ENCODE measurements at places on chromosomes 2 and 18.

DNA sequence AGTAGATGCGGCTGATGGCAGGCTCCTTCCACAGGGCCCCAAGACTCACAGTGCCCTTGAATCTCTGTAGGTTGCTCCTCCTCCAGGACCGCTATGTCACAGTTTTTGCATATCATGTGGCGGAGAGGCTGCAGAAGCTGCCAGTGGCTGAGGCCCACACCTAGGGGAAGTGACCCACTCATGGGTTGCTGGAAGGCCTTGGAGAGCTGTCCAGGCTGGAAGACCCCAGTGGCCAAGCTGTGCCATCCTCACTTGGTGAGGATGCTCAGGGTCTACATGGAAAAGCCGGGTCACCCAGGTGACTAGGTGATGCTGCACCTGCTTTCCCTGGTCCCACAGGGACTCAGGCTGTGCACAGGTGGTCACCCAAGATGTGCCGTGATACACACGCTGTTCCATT, 90.6 kb downstream of the SEPTIN10 start:
- no peak for DNase-seq

- peak; percentile 68 for DNase-seq
These were observed 30.8 kb upstream of the ZNF396 start for GRCh38 chr18:35407871-35408481.

DNA sequence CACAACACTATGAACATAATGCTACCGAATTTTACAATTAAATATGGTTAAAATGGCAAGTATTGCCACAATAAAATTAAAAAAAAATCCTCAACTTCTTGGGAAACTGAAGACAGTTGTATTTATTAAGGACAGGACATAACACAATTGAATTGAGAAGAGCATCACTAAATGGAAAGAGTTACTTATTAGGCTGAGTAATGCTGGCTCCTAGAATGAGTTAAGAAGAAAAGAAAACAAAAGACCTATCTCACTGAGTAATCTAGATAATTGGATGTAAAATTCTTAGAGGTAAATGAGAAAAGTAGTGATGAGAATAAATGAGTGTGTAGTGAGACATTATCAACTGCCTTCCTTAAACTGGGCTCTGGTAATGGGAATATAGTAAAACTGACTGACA, 121.7 kb downstream of the FSIP2 start:
- no peak for DNase-seq

DNA sequence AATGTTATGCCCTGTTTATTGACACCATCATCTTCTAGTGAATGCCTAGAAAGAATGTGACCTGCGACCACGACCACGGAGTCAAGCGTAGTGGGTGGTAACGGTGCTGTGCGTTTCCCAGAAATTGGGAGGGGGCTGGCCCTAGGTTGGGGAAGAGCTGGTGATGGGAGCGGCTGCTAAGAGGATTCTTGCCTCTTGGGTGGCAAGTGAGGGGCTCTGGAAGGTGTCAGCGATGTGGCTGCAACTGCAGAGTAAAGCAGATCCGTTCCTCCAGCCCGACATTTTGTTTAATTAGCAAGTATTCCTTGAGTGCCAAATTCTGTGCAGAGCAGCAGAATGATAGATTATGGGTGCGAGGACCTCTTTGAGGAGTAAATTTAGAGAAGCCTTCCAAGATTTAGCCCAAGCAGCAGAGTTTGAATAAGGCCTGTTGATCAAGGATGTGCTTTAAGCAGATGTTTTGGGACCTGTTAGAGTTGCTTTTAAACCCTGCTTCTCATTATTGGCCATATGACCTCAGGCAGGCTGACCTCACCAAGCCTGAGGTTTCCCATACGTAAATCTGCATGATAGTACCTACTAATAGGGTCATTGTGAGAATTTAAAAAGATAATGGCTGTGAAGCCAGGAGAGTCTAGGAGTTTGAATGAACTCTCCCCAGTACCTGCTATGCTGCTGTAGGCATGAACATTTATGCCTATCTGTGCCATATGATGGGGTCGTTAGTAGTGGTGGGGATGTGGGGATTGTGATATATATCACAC, 287.7 kb downstream of the PTGR3 start:
- no peak for DNase-seq

DNA sequence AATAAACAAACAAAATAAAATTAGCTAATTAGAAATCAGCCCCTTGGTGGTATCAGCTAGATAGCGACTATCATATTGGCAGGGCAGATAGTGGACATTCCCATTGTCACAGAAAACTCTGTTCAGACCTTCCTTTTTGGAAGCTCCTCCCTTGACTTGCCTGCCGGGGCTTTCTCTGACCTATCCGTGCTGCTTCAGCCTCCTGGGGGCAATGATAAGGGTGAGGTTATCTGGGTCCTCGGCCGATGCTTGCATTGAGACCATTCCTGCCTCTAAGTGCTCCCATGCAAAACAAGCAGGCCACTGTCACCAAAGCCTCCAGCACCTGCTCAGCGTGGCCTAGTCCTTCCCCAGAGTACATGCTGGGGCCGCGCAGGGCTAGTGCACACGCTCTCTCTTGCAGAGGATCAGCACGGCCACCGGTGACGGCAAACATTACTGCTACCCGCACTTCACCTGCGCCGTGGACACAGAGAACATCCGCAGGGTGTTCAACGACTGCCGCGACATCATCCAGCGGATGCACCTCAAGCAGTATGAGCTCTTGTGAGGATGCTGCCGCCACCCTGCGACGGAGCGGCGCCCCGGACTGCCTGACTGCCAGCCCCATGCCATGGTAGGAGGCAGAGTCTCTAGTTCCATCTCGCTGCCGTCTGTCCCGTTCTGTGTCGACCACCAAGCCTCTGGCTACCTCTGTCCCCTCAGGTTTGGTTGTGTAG, 27.4 kb downstream of the MPPE1 start:
- DNase-seq, result no peak

- DNase-seq, result no peak
These were observed 59.6 kb upstream of the TMEM163 start for GRCh38 chr2:134778372-134778771.

- peak; percentile 8 for DNase-seq
These were observed 188.0 kb downstream of the CDH7 start for GRCh38 chr18:65938592-65939372.

GRCh38 chr2:231568098-231568784, 24.4 kb upstream of the TEX44 start:
- DNase-seq, result no peak

- no peak for DNase-seq
These were observed 631.7 kb downstream of the LRP1B start for GRCh38 chr2:141499123-141499522.

- no peak for DNase-seq
These were observed 221.5 kb downstream of the TFCP2L1 start for GRCh38 chr2:121063471-121063870.

DNA sequence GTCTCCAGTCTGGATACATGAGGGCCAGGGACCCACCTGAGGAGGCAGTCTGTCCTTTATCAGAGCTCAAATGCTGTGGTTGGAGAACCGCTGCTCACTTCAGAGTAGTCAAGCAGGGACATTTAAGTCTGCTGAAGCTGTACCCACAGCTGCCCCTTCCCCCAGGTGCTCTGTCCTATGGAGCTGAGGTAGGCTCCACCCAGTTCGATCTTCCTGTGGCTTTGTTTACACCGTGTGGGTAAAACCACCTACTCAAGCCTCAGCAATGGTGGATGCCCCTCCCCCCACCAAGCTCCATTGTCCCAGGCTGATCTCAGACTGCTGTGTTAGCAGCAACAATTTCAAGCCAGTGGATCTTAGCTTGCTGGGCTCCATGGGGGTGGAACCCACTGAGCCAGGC, 731.4 kb upstream of the HS6ST1 start:
- no peak for DNase-seq

- DNase-seq, result no peak
These were observed 20.5 kb upstream of the RPL37A start for GRCh38 chr2:216478151-216478550.

DNA sequence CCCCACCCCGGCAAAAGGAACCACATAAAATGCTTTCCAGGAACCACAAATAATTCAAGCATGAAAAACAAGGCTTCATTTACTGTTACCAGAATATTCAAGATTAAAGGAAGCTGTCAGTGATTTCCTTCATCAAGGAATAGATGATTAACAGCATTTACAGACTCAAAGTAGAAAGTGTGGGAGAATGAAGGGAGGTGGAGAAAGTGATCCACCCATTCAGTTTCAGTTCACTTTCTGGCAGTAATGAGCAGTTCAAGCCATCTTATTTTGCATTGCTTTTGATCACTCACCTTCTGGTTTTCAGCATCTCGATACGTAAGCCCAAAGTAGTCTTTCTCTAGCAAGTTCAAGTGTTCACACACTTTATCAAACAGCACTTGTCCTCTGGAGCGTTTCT, 99.0 kb downstream of the EPB41L3 start:
- DNase-seq, result peak; percentile 7
